ENCODE measurements at places on chromosomes 16 and 17. TPM values are rescaled to one million over a fixed set of nuclear protein-coding genes. Genes with fewer than 3 reads are reported as not detected.

Gene TMEM204
- 0.22 TPM for total RNA-seq

Gene MMP28
- 0.49 TPM for total RNA-seq

Gene NAGS
- 0.49 TPM for total RNA-seq

Gene IRX6
- total RNA-seq = not detected

Gene TNFRSF12A
- 4.2 TPM for total RNA-seq

Gene ABCA10
- total RNA-seq = 4.2 TPM

Gene HID1
- total RNA-seq = 106 TPM

Gene RNF222
- not detected for total RNA-seq

Gene MED1
- total RNA-seq = 46.0 TPM

Gene OTOA
- total RNA-seq = not detected

Gene NAGPA
- 9.7 TPM for total RNA-seq

Gene BCKDK
- 62.4 TPM for total RNA-seq

Gene ZFP90
- 87.0 TPM for total RNA-seq

Gene WNT9B
- total RNA-seq = not detected

Gene PARD6A
- total RNA-seq = 18.7 TPM

Gene KRTAP1-1
- not detected for total RNA-seq
